Stimulated activated CD4-positive, alpha-beta T cell treated with anti-CD3 and anti-CD28 coated beads, Interleukin-2, amount 100 ng/mL, for 24 hours (primary cell): ENCODE measurements at places on chromosomes 12 and 14.

GRCh38 chr12:122067966-122068365, 10.6 kb upstream of the MLXIP start:
- DNase-seq = peak; percentile 37

GRCh38 chr12:79194595-79194994, 330.0 kb downstream of the SYT1 start:
- DNase-seq = no peak

GRCh38 chr12:113130457-113131135, 5.0 kb downstream of the RASAL1 start:
- DNase-seq = no peak

- DNase-seq = no peak
Observed at GRCh38 chr12:8080120-8080519, 2.0 kb upstream of the NECAP1 start.

- no peak for DNase-seq
Observed at GRCh38 chr12:25323581-25323982, 72.9 kb upstream of the KRAS start.

DNA sequence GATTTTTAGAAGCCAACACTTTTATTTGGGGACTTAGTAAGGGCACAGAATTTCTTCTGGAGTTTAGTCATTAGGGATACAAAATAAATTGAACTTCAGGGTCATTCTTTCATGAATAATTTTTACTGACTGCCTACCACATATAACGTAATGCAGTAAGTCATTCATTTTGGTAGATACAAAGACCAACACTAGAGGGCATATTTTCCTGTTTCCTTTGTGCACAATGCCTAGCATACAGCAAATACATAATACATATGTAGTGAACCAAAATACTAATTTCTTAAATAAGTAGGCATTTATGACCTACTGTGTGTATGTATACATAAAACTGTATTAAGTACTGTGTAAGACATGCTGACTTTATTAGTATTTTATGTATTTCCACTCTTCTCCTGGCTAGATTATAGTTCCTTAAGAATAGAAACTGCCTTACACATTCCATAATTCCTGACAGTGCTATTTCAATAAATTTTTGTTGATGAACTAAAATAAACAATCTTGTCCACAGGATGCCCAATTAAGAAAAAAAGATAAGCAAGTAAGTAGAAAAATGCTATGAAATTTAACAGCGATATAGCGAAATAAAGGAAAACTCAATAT, 47.9 kb downstream of the PPP1R12A start:
- DNase-seq = no peak

DNA sequence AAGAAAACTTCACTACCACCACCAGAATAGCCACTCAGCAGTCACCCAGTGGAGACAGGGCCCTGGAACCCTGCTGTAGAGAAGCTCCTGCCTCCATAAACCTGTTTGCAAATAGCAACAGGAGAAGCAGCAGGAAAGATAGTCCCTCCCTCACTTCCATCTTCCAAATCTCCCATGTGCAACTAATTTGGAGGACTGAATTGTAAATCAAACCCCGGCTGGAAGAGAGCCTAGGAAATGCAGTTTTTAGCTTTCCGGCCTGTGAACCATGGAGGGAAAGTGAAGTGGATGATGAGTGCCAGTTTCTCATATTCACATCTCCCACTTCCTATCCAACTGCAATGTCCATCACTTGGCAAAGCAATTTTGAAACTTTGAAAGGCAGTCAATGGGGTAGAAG, 167.2 kb upstream of the FRMD6 start:
- no peak for DNase-seq

DNA sequence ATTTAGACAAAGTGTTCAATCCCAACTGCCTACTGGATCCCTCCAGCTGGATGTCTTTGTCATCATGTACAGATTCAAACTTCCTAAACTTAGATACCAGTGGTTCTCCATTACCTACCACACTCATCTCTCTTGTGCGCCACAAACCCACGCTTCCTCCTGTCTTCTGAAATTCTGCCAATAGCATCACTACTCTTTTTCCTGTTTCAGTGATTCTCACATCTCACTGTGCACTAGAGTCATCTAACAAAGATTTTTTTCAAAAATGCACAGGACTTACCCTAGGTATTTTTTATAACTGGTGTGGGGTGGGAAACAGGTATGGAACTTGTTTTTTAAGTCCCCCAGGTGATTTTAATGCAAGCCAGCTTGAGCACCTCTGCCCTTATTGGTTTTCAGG, 5.9 kb downstream of the PSMB5 start:
- DNase-seq = no peak

GRCh38 chr12:46269429-46270241, 792 bp upstream of the SLC38A1 start:
- DNase-seq = peak; percentile 78

GRCh38 chr14:90970167-90970600, 90.3 kb downstream of the RPS6KA5 start:
- no peak for DNase-seq
